NCI-H1105 (cell line): ENCODE measurements at places on chromosomes 1 and 21.

- DNase-seq = no peak
Measured at GRCh38 chr21:43916691-43917514, 51.9 kb downstream of the AGPAT3 start.

DNA sequence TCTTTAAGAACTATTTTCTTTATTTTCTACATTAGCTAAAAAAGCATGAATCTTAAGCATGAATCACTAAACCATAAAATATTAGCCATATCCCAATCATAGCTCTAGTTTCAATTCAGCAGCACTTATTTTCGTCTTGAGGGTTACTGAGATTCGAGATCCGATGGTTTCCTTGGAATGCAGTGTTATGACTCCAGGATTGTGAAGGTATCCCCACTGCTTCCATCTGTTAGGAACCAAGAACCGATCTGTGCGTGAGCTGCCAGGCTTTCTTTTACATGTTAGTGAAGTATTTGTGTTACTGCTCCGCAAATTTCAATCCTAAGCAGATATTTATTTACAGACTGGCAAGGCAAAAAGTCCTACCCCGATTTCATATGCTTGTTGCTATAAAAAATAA, 18.8 kb downstream of the TNFRSF9 start:
- DNase-seq = no peak

- DNase-seq = no peak
Measured at GRCh38 chr21:44658913-44659595, 1.3 kb downstream of the KRTAP12-3 start.

GRCh38 chr21:45632160-45632559, 11.4 kb upstream of the PCBP3 start:
- DNase-seq = no peak

DNA sequence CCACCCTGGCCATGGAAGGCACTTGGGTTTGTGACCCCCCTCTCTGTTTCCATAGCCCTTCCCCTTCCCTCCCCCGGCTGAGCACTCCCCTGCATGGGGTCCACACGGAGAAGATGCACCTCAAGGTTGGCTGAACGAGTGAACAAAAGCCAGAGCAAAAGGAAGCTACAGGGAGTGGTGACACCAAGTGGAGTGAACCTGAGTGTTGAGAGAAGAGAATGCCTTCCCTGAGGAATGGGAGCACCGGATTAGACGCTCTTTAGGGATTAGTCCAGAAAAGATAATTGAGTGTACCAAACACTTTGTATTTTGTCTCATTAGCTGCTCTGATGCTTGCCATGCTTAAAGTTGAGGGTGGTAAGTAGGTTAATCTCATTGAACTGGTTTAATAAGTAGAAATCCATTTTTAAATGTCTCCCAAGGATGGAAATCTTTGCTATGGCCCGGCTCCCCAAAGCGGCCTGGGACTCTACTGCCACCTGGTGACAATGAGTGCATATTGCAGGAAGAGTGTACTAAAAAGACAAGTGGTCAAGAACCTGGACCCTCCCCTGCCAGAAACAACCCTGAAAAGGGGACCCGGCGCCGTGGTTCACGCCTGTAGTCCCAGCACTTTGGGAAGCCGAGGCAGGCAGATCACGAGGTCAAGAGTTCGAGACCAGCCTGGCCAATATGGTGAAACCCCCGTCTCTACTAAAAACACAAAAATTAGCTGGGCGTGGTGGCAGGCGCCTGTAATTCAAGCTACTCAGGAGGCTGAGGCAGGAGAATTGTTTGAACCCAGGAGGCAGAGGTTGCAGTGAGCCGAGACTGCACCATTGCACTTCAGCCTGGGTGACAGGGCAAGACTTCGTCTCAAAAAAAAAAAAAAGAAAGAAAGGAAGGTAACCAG, 150.6 kb upstream of the ZC3H12A start:
- DNase-seq = no peak

DNA sequence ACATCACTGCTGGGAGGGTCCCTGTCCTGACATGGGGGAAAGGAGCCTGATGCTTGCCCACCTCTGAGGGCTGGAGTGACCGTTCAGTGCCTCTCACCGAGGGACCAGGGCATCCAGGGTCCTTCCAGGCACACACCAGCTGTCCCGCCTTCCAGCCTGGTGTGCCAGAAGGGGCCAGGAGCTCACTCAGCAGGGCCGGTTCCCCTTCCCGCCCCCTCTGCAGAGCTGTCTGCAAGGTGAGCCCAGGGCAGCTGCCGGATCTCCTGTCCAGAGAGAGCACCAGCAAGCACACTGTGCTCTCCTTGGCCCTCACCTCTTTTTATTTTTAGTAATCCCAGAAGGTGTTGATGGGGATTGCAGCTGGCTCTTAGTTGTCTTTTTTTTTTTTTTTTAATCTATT, 16.9 kb downstream of the H6PD start:
- no peak for DNase-seq

DNA sequence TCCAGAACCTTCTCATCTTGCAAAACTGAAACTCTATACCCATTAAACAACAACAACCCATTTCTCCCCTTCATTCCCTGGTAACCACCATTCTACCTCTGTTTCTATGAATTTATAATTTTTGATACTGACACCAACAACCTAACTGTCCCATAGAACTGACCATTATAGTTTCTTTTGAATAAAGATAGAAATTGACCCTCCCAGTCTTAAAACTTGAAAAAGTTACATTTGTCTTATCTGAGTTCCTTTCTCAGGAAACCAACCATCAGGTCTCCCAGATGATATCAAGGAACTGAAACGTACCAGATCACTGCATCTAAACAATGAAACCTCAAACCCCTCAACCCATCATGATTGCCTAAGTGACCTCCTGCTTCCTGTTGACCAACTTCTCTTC, 27.1 kb downstream of the RNF115 start:
- DNase-seq = no peak

GRCh38 chr1:233897325-233898162, 6.9 kb upstream of the SLC35F3 start:
- no peak for DNase-seq

GRCh38 chr1:118504221-118504644, 319.2 kb upstream of the SPAG17 start:
- no peak for DNase-seq

DNA sequence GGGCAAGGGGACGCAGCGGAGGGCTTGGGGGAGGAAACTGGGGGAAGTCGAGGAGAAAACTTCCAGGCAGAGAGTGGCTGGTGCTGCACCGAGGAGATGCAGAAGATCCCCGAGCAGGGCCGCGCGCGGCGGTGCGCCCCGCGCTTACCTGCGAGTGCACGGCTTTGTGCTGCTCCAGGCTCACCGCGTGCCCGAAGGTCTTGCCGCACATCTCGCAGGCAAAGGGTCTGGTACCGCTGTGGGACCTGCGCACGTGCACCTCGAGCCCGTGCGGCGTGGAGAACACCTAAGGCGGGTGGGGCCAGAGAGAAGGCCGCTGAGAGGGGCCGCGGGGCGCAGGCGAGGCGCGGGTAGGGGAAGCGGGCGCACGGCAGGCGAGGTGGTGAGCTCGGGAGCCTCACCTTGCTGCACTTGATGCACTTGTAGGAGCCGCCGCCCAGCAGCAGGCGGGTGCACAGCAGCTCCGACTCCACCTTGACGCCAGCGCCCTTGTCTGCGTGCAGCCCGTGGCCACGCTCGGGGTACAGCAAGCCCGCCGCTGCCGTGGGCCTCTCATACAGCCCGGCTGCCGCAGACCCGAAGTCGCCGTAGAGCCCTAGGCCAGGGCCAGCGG, 6.4 kb downstream of the GFI1 start:
- DNase-seq = no peak

DNA sequence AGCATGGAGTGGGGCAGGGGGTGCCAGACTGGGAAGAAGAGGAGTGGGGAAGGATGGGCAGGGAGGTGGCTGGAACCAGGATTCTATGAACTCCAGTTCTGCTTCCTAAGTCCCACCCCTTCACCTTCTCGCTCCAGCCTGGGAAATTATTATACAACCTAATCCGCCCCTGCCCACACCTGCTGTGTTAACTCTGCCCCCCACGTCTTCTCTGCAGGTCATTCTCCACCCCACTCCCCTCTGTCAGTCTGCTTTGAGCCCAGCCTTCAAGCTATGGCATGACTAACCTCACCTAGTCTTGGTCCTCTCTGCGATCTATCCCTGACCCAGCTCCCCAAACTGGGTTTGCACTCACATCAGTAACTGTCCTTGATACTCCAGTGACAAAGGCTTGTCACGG, 46.0 kb upstream of the GOLT1A start:
- DNase-seq = no peak

DNA sequence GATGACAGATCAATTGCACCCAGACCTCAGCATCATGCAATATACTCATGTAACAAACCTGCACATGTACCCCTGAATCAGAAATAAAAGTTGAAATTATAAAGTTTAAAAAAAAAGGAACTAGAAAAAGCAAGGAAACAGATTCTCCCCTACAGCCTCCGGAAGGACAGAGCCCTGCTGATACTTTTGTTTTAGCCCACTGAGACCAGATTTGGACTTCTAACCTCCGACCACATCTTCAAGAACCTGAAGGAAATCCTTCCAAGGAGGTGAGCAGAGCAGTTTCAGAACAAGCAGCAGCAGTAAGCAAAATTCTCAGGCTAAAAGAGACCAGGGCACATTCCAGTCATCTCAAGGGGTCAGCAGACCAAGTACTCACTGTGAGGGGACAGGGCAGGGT, 54.5 kb downstream of the TM2D1 start:
- DNase-seq = no peak

- DNase-seq = no peak
Measured at GRCh38 chr1:211332830-211333229, 6.2 kb downstream of the TRAF5 start.

DNA sequence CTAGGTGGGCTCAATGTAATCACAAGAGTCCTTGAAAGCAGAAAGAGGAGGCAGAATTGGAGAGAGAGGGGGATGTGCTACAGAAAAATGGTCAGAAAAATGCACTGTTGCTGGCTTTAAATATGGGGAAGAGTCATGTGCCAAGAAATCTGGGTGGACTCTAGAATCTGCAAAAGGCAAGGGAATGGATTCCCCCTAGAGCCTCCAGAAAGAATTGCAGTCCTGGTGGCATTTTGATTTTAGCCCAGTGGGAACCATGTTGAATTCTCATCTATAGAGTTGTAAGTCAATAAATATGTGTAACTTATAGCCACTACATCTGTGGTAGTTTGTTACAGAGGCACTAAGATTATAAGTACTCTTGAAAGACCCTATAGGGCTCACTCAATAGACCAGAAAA, 210.3 kb downstream of the ASTN1 start:
- DNase-seq = no peak

DNA sequence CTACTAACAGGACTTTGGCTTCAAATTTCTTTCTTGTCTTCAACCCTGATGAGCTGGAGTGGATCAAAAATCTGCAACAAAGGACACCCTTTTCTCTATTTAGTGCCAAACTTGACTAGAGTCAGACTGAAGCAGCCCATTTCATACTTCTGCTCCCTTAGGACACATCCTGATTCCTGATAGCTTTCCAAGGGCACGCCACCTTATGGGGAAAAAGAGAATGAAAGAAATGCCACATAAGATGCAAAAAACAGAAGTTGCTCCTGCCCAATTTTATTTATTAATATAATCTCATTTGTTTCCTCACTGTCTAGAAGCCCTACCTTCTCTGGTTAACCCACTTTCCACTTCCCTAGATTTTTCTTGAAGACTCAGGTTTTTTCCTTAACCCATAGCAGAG, 72.7 kb upstream of the NBPF4 start:
- DNase-seq = no peak

DNA sequence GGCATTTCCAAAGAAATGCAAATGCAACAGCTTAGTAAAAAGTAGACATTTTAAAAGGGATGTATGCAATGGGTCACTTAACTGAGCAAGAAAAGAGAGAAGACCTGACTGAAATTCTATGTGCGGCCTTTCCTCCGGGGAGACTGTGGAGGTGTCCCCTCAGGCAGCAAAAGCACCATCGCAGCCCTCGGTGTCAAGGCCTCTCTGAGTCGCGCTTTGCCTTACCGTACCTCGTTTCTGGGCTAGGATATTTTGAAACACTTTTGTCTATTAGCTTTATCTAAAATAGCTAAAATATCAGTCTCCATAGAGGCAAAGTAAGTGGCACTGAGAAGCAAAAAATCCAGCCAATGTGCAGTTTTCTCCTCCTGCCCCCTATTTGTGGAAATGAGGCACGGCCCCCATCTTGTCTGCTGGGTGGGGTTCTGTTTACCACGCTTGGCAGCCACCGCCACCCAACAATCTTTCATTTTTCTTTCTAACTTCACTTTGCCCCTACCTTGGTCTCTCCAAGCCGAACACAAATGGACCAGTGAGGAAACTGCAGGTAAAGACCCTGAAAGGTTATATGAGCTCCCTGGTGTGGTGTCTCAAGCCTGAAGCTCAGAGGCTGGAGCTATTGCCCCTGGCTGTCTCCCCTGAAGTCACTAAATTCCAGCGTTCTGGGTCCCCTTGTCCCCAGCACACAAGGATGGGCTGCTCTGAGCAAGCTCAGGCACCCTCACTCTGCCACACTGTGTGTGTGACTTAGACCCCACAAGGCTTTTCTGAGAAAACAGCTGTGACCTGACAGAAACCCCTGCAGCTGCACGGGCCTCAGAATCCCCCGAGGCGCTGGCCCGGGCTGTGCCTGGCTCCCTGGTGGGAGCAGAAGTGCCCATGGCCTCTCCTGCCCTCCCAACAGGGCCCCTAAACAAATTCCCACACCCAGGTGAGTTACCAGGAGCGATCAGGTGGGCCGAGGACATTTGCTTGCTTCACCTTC, 1.6 kb downstream of the CD247 start:
- DNase-seq = no peak

DNA sequence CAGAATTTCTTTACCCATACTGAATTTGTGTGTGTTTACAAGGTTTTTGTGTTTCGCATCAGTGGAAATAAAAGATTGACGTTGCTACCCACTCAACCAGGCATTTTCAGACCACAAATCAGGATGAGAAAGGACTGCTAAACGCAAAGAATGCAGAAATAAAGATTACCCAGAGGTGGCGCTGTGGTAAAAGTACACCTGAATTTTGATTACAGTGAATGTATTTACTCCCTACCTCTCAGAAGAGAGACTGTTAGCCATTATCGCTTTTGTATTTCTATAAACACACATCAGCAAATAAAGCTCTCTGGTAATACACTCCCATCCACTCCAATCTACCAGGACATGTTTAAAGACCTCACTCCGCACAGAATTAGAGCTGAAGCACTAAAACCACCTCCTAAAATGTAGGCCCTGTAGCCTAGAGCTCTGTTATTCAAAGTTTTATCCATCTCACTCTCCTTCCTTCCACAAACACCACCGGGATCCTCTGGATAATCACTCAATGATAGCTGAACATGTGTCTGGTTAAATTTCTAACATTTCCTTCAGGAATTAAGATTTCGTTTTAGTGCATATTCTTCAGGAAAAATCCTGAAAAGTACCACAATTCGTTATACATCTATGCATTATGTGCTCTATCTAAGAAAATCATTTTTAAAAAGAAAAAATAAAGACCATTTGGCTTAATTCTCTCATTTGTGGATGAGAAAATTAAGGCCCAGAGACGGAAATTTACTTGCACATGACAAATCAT, 2.5 kb upstream of the LMO4 start:
- peak; percentile 48 for DNase-seq

GRCh38 chr1:48701445-48701844, 75.2 kb downstream of the BEND5 start:
- DNase-seq = no peak

DNA sequence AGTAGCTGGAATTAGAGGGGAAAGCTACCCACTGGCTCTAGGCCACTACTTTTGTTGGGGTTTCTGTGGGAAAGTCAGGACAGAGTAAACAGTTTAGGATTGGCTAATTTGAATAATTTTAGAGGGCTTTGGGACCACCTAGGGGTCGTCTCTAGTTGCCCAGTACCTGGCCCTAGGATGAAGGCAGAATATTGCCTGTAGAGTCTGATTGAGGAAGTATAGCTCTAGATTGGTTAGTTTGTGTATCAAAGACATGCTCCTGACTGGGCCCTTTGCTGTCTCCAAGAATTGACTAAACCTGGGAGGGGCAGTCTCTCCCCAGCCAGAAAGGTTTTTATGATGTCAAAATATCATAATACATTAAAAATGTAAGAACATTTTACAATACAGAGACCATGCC, 142.0 kb downstream of the POU2F1 start:
- DNase-seq = no peak
